ENCODE measurements at places on chromosomes 4 and X. TPM values are rescaled to one million over a fixed set of nuclear protein-coding genes. Genes with fewer than 3 reads are reported as not detected.

The UGT2A1 gene
- total RNA-seq: not detected

The BRCC3 gene
- total RNA-seq: 17.2 TPM

The AMOT gene
- 6.7 TPM for total RNA-seq

DNA sequence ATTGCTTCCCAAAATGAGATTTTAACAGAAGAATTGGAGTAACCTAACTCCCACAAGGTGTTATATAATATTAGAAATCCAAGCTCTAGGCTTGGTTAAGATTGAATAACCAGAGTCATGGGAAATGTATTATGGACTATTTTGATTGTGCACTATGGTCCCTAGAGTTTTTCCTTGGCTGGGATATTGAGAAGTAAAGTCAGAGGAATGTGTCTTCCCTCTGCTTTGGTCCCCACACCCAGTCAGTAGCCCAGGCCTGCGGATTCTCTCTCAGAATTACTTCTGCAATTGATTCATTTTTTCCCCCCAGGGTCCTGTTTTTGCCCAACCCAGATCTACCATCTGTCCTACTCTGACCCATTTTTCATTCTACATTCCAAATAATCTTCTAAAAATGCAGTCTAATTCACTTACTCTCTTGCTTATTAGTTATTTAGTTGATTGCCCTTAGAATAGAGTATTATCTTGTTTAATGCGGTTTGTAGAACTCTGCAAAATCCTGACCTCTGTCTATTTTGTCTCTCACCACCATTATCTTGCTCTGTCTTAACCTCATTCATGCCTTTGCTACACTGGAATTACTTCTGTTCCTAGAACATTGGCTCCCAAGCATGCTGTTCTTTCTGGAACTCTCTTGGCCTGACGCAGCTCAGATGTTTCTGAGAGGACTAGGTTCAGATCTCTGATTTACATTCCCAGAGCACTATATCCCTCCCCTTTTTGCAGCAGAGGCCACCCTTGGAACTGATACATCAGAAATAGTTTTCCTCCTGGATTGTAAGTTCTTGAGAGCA is 23.6 kb downstream of the GUCY1A1 start:
- no peak for DNase-seq

DNA sequence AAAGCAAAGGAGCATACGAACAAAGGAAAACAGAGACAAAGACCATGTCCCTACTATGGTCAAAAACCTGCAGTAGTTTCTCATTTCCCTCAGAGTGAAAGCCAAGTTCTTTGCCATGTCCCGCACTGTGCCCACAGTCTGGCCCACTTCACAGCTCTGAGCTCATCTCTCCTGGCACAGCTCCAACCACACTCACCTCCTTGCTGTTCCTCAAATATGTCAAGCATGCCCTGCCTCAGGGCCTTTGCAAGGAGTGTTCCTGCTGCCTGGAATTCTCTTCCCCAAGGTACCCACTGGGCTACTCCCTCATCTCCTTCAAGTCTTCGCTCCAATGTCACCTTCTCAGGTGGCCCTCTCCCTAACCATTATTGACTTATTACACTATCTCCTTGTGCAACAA is 72.1 kb downstream of the COX18 start:
- DNase-seq: no peak

DNA sequence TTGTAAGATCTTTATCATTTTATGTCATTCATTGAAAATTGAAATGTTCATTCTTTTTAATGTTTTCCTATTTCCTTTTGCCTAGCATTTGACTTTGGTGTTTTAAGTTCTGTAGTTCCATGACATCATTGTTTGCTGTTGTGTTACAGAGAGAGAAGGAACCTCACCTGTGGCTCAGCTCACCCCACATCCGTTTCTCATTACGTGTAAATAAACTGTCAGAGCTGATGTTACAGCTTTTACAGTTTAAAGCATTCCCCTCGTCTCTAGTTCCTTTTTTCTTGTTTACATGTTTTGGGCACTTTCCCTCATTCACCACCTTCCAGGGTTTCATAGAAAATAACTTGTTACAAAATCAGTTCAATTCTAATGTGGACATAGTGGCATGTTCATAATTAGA is 137.2 kb downstream of the FNIP2 start:
- no peak for DNase-seq

All from spleen (tissue), 13 donors.